ENCODE measurements at places on chromosomes 2 and 18.

- DNase-seq = no peak
Measured at GRCh38 chr2:85684380-85684779, 9.8 kb upstream of the GNLY start.

DNA sequence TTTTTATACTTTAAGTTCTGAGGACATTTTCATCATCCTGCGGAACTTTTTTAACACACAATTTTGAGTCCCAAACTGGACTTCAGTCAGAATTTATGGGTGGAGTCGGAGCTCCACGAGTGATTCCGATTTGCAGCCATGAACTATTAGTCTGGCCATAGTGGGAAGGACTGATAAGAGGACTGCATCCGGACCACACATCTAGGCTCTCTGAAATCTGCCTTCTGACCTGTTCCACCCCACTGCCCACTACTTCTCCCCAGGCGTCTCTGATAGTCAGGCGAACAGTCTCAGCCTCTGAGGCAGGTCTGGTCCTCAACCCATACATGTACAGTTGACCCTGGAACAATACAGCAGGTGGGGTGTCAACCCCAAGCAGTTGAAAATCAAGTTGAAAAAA lies 5.2 kb downstream of the MRPL35 start:
- no peak for DNase-seq

DNA sequence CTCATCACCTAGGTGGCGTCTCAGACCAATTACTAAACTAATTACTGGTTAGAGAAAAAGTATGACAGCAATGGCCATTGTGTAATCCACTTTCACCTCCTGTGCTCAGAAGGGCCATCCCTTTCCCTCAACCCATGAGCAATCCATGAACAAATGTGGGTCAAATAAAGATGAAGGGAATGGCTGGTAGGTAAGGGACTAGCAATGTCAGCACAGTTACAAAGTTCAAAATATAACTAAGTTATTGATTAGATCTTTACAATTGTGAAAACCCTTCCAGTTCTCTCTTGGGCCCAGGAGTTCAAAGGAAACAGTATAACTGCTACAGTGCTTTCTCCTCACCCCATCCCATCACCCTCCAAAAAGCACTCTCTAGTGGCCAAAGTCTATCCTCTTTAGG lies 98.3 kb downstream of the DTNA start:
- DNase-seq = no peak

GRCh38 chr18:48136051-48136826 lies 205.8 kb upstream of the SMAD2 start:
- no peak for DNase-seq

GRCh38 chr2:48397846-48398245 lies 132.1 kb upstream of the STON1 start:
- no peak for DNase-seq

DNA sequence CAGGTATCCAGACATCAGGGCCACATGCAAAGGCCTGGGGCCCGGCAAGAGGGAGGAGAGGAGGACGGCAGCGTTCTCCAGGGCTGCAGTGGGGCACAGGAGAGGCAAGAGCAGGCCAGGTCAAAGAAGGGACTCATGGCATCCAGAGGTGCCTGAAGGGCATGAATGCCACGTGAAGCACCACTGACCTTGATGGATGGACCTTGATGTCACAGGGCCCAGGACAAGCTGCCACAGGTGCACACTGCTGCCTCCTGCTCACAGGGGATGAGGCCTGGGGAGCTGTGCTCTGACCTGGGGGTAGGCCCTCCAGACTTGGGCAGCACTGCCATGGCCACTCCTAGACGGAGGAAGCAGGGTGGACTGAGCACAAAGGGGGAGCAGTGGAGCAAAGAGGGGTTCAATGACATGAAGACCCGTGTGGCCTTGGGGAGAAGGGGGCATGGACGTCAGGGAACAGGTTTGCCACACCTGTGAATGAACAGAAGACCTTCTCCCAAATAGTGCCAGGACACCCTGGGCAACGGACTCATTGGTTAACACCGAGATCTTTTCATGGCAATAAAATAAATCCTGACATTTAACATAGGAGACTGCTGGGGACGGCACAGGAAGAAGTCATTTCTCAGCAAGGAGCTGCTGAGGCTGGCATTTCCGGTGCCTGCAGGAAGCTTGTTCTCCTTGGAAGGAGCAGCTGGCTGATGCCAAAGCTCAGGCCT lies 65.6 kb downstream of the EMX1 start:
- DNase-seq = no peak

DNA sequence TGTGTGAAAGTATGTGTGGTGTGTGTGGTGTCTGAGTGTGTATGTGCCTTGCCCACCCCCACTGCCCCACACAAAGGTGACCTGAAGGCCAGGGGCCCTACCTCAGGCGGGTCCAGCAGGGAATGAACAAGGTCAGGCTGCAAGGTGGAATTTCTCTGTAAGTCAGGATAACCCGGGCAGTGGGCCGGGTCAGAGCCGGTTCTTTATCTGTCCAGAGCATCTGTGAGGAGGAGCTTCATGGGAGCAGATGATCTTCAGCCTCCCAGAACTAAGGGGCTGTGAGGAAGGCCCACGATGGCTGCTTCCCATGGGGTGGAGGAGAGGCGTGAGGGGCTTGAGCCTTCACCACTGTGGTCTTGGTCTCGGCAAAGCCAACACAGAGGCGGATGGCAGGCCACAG lies 150.3 kb downstream of the TFCP2L1 start:
- DNase-seq = no peak

- DNase-seq = no peak
Measured at GRCh38 chr2:219871351-219871750, 243.9 kb downstream of the SLC4A3 start.
